ENCODE measurements at places on chromosomes 12 and 14. TPM values are rescaled to one million over a fixed set of nuclear protein-coding genes. Genes with fewer than 3 reads are reported as not detected.

DNA sequence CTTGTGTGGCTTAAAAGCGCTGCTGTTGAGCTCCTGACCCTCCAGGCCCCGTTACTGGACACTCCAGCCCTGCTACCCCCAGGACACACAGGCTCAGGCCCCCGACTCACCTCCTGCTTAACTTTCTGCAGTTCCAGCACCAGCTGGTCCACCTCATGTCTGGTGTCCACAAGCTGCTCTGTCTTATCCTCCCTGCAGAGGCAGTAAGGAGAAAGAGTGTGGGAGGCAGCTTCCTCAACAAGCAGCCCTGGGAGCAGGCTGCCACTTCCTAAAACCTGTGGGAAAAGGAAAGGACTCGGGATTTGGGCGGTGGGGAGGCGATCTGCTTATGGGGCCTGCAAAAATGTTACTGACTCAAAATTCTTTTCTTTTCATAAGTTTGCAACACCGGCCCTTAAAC is 79.2 kb downstream of the CCDC88C start:
- no peak for DNase-seq
- H3K4me3 ChIP-seq: no peak overlapping the region
- no peaks in the 10 kb centered on the region for H3K4me1 ChIP-seq
- peaks cover 16% of the 10 kb centered on the region for H3K36me3 ChIP-seq
- H3K27ac ChIP-seq: no peak overlapping the region
- H3K27me3 ChIP-seq: no peaks in the 10 kb centered on the region

- no peak overlapping the region for H3K4me3 ChIP-seq
- H3K36me3 ChIP-seq: peaks cover 5% of the 10 kb centered on the region
- peaks cover 14% of the 10 kb centered on the region for H3K27me3 ChIP-seq
- no peaks in the 10 kb centered on the region for H3K4me1 ChIP-seq
- H3K27ac ChIP-seq: no peak overlapping the region
These were observed 2.8 kb downstream of the LBHD2 start for GRCh38 chr14:103086771-103087342.

DNA sequence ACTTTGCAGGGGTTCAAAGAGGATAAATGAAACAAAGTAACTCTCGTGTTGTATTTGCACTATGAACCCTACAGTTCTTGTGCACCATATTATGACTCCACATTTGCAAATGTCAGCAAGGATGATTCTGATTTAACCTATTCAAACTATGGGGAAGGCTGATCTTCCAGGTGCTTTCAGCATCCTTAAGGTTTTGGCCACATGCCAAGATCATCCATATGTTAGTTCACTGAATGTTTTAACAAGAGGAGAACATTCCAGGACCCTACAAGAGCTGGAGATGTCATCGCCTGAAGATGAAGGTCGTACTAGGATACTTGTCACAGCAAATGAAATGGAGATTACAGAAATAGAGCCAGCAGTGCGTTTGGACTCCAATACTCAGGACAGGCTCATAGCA is 114.2 kb downstream of the DHRS2 start:
- no peak overlapping the region for H3K27ac ChIP-seq
- H3K4me1 ChIP-seq: no peaks in the 10 kb centered on the region
- peaks cover 46% of the 10 kb centered on the region for H3K27me3 ChIP-seq

DNA sequence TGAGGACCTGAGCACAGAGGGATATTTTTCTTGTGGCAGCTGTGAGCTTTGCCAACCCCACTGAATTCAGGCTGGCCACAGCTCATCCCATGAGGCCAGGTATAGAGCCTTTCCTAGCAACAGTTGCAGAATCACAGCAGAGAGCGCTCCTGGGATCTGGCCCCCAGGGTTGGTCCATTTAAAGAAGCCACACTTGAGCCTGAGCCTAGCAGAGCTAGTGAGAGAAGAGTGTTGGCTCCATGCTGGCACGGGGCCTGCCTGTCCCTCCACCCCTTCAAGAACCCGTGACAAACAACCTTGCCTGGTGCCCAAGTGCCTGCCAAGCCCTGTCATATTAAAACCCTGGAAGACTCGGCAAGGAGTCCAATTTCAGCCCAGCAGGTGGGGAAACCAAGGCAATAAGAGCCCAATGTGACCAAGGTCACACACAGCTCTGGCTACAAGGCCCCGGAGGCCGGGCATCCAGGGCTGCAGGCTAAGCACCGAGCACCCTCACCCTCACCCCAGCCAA is 91.6 kb downstream of the LRRC74A start:
- H3K4me1 ChIP-seq: peaks cover 63% of the 10 kb centered on the region
- H3K36me3 ChIP-seq: peaks cover 17% of the 10 kb centered on the region
- H3K27ac ChIP-seq: peak overlapping the region; percentile 84

GRCh38 chr12:1517007-1517406 is 77.4 kb downstream of the FBXL14 start:
- H3K4me3 ChIP-seq: no peak overlapping the region
- H3K36me3 ChIP-seq: peaks cover 12% of the 10 kb centered on the region
- H3K27me3 ChIP-seq: peaks cover 34% of the 10 kb centered on the region
- no peak for DNase-seq
- no peak overlapping the region for H3K27ac ChIP-seq

- no peak overlapping the region for H3K4me3 ChIP-seq
- H3K4me1 ChIP-seq: peaks cover 11% of the 10 kb centered on the region
- no peaks in the 10 kb centered on the region for H3K27me3 ChIP-seq
- no peaks in the 10 kb centered on the region for H3K36me3 ChIP-seq
These were observed 47.6 kb upstream of the PKP2 start for GRCh38 chr12:32944195-32944594.

- DNase-seq: no peak
- H3K4me1 ChIP-seq: no peaks in the 10 kb centered on the region
These were observed 12.1 kb upstream of the SLC24A4 start for GRCh38 chr14:92310776-92311375.

DNA sequence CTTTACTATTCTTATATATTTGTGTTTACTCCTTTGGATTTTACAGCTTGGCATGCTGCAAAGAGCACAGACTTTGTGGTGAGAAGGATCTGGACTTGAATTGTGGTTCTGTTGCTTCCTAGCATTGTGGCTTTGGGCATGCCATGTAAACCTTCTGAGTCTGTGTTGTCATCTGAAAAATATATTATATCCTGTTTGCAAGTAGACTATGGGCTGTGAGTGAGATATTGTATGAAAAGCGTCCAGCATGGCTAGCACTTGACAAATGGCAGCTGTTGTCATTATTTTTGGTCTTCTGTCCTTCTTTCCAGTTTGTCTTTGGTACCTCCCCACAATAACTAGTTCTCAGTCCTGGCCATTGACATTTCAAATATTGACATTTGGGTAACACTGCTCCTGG is 61.8 kb upstream of the DACT1 start:
- peaks cover 8% of the 10 kb centered on the region for H3K4me1 ChIP-seq
- no peaks in the 10 kb centered on the region for H3K36me3 ChIP-seq
- no peak for DNase-seq
- H3K4me3 ChIP-seq: no peak overlapping the region

GRCh38 chr14:37197421-37198272 is at the start of gene MIPOL1:
Gene MIPOL1 (plus strand): TSS chr14:37197937. CDS start chr14:37247889, 49,952 bp downstream.
- no peaks in the 10 kb centered on the region for H3K27me3 ChIP-seq
- peak within 1 kb of the TSS; percentile 94 for H3K4me3 ChIP-seq
- H3K4me1 ChIP-seq: peaks cover 44% of the 10 kb centered on the region
- DNase-seq: peak; percentile 85
- H3K36me3 ChIP-seq: peaks cover 23% of the 10 kb centered on the region

DNA sequence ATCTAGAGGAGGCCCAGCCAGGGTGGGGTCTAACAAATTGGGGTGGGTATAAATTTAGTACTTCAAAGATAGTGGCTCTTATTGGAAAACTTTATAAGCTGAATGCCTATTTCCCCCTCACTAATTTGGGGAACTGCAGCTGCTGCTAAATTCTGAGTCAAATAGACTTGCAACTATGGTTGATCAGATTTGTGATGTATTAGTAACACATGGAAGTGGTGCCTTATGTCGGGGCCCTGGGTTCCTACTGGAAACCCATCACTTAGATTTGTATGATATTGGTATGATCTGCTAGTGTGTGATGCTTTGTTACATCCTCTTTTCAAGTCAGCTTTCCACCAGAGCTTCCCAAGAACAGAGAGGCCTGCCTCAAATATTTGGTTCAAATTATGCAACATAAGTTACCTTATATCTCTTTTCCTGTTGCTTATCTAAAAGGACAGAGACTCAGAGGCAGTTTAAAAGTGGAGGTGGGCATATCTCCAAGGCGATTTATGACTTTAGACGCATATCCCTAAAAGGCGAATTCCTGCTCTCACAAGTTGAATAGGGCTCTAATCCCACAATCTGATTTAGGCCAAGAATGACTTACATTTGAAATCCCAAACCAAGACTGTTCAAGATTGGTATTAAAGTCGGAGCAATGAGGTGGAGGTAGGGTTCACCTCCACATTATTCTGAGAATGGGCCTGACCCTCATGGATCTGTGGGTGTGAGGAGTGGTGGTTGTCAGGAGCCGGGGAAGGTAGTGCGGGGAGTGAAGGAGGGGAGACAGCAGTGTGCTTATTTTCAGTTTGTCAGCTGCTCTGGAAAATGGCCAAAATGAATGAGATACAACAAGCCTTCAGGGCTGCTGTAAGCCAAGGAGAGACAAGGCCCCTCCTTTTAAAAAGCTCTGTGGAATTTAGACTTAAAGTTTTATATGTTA is 425.8 kb downstream of the RAD51B start:
- no peak for DNase-seq
- no peak overlapping the region for H3K27ac ChIP-seq
- peaks cover 59% of the 10 kb centered on the region for H3K4me1 ChIP-seq
- H3K4me3 ChIP-seq: no peak overlapping the region

- DNase-seq: no peak
- no peaks in the 10 kb centered on the region for H3K27me3 ChIP-seq
- H3K27ac ChIP-seq: peak overlapping the region; percentile 95
- peaks cover 42% of the 10 kb centered on the region for H3K4me1 ChIP-seq
- peak overlapping the region; percentile 35 for H3K4me3 ChIP-seq
- H3K36me3 ChIP-seq: peaks cover 11% of the 10 kb centered on the region
These were observed 401.3 kb upstream of the PDE3A start for GRCh38 chr12:19967001-19967400.

- peaks cover 22% of the 10 kb centered on the region for H3K4me1 ChIP-seq
- H3K4me3 ChIP-seq: no peak overlapping the region
- no peak for DNase-seq
- no peak overlapping the region for H3K27ac ChIP-seq
- H3K27me3 ChIP-seq: peaks cover 5% of the 10 kb centered on the region
- H3K36me3 ChIP-seq: peaks cover 12% of the 10 kb centered on the region
These were observed 7.1 kb downstream of the PTHLH start for GRCh38 chr12:27965411-27965810.

GRCh38 chr12:80811957-80812708 is 95.4 kb downstream of the MYF5 start:
- no peaks in the 10 kb centered on the region for H3K4me1 ChIP-seq
- no peak overlapping the region for H3K4me3 ChIP-seq
- DNase-seq: no peak
- H3K27ac ChIP-seq: no peak overlapping the region

- DNase-seq: no peak
- H3K27ac ChIP-seq: no peak overlapping the region
- peaks cover 39% of the 10 kb centered on the region for H3K36me3 ChIP-seq
- H3K4me3 ChIP-seq: peak overlapping the region; percentile 97
These were observed 1.2 kb upstream of the GIT2 start for GRCh38 chr12:109997393-109997792.

GRCh38 chr12:54765652-54766051 is 88.7 kb upstream of the MUCL1 start:
- H3K36me3 ChIP-seq: no peaks in the 10 kb centered on the region
- peaks cover 12% of the 10 kb centered on the region for H3K27me3 ChIP-seq
- H3K27ac ChIP-seq: no peak overlapping the region
- no peaks in the 10 kb centered on the region for H3K4me1 ChIP-seq
- H3K4me3 ChIP-seq: no peak overlapping the region
- no peak for DNase-seq

- no peaks in the 10 kb centered on the region for H3K27me3 ChIP-seq
- H3K4me3 ChIP-seq: peak overlapping the region; percentile 94
- peaks cover 63% of the 10 kb centered on the region for H3K36me3 ChIP-seq
- H3K27ac ChIP-seq: peak overlapping the region; percentile 98
- peaks cover 12% of the 10 kb centered on the region for H3K4me1 ChIP-seq
These were observed 710 bp upstream of the FOS start for GRCh38 chr14:75277815-75278421.

DNA sequence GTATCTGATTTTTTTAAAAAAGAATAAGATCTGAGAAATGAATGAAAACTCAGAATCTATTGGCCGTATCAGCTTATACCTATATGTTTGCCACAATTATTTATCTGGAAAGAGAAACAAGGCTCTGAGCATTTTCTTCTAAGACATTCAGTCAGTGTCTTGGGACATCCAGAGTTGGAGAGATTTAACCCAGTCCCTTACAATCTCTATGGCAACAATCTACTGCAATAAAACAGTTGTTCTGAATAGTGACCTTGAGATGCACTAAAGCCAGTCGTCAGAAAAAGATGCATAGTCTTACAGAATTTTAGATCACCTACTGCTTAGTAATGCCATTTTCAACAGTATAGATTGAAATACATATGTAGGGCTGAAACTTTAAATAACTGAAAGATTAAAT is 52.0 kb upstream of the SOCS2 start:
- H3K4me3 ChIP-seq: no peak overlapping the region
- H3K27ac ChIP-seq: no peak overlapping the region
- H3K4me1 ChIP-seq: peaks cover 11% of the 10 kb centered on the region
- no peaks in the 10 kb centered on the region for H3K27me3 ChIP-seq
- H3K36me3 ChIP-seq: no peaks in the 10 kb centered on the region
- no peak for DNase-seq

DNA sequence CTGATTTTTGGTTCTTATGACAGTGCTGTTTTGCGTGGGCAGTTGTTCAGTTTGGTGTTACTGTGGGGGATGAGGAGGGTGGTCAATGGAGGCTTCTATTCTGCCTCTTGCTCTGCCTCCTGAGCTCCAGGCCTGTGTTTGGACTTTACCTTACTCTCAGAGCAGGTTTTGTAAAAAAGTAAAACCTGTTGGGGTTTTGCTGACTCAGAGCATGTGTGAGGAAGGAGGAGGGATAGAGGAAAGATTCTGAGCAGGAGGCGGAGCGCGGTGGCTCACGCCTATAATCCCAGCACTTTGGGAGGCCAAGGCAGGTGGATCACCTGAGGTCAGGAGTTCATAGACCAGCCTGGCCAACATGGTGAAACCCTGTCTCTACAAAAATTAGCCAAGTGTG is 6.7 kb downstream of the A2ML1 start:
- H3K36me3 ChIP-seq: no peaks in the 10 kb centered on the region
- H3K27ac ChIP-seq: no peak overlapping the region
- peaks cover 5% of the 10 kb centered on the region for H3K27me3 ChIP-seq
- H3K4me1 ChIP-seq: peaks cover 12% of the 10 kb centered on the region
- DNase-seq: peak; percentile 20

GRCh38 chr14:20687362-20688166 is 1.0 kb upstream of the ANG start:
- no peaks in the 10 kb centered on the region for H3K27me3 ChIP-seq
- peak overlapping the region; percentile 33 for H3K27ac ChIP-seq
- H3K36me3 ChIP-seq: peaks cover 5% of the 10 kb centered on the region
- H3K4me3 ChIP-seq: peak overlapping the region; percentile 40
- peaks cover 27% of the 10 kb centered on the region for H3K4me1 ChIP-seq

DNA sequence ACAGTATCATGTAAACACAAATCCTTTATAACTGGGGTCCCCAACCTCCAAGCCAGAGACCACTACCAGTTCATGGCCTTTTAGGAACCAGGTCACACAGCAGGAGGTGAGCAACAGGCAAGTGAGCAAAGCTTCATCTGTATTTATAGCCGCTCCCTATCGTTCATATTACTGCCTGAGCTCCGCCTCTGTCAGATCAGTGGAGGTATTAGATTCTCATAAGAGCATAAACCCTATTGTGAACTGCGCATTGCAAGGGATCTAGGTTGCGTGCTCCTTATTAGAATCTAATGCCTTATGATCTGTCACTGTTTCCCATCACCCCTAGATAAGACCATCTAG is 49.9 kb downstream of the LRP6 start:
- peaks cover 91% of the 10 kb centered on the region for H3K4me1 ChIP-seq
- H3K27ac ChIP-seq: peak overlapping the region; percentile 91
- no peaks in the 10 kb centered on the region for H3K27me3 ChIP-seq
- no peak for DNase-seq
- H3K36me3 ChIP-seq: no peaks in the 10 kb centered on the region

The SLC5A8 gene
- 0.12 TPM for total RNA-seq

The C3AR1 gene
- total RNA-seq: not detected

The RPGRIP1 gene
- total RNA-seq: not detected

The BIN2 gene
- not detected for total RNA-seq

The HOXC10 gene
- 0.71 TPM for total RNA-seq

The COX8C gene
- total RNA-seq: not detected

All from Calu3 (cell line).